ENCODE measurements at places on chromosomes 12 and 14.

DNA sequence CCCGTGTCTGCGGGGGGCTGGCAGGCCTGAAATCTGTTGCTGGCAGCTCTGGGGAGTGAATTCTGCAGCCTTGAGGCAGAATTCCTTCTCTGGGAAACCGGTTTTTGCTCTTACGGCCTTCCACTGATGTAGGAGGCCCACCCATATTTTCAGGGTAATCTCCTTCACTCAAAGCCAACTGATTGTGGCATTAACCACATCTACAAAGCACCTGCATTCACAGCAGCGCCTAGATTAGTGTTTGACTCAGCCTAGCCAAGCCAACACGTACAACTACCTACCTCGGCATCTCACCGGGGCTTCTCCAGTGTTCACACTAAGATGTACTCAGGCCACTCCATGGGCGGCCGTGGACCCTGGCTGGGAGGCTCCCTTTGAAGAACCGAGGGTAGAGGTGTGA is 15.8 kb downstream of the C12orf43 start:
- DNase-seq = no peak

- DNase-seq = no peak
Observed at GRCh38 chr12:86772696-86773095, 516.5 kb upstream of the MGAT4C start.

- no peak for DNase-seq
Observed at GRCh38 chr14:96960598-96961116, 163.5 kb downstream of the VRK1 start.

DNA sequence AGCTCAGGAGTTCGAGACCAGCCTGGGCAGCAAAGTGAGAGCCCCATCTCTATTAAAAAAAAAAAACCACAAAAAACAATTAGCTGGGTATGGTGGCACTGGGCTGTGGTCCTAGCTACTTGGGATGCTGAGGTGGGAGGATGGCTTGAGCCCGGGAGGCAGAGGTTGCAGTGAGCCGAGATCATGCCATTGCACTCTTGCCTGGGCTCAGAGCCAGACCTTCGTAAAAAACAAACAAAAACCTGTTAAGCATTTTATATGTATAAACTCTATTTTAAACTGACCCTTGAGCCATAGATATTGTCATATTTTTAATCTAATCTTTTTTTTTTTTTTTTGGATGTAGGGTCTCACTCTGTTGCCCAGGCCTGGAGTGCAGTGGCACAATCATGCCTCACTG is 35.7 kb downstream of the DNM1L start:
- DNase-seq = no peak

- DNase-seq = no peak
Observed at GRCh38 chr12:16269946-16270345, 7.5 kb downstream of the SLC15A5 start.

DNA sequence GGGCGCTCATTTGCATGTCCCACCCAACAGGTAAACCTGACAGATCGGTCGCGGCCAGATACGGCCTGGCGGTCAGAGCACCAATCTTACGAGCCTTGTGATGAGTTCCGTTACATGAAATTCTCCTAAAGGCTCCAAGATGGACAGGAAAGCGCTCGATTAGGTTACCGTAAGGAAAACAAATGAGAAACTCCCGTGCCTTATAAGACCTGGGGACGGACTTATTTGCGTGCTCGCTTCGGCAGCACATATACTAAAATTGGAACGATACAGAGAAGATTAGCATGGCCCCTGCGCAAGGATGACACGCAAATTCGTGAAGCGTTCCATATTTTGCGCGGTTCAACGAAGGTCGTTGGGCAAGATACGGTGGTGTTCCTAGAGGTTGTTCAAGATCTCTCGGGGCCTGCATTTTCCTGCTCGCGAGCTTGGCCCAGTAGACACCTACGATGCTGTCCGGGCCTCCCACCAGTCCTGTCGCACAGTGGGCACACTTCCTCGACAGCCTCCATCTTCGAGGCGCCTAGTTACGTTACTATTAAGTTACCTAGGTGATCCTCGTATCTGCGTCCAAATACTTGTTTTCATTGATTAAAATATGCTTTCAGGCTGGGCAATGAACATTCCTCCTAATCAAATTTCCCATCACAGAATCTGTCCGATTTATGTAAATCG is at the start of gene RNU6-7:
Gene RNU6-7, plus strand, starts transcription at position 230 of the 675 bp plus-strand sequence.
- peak; percentile 73 for DNase-seq

- DNase-seq = no peak
Observed at GRCh38 chr12:32821710-32822109, 66.0 kb upstream of the YARS2 start.

DNA sequence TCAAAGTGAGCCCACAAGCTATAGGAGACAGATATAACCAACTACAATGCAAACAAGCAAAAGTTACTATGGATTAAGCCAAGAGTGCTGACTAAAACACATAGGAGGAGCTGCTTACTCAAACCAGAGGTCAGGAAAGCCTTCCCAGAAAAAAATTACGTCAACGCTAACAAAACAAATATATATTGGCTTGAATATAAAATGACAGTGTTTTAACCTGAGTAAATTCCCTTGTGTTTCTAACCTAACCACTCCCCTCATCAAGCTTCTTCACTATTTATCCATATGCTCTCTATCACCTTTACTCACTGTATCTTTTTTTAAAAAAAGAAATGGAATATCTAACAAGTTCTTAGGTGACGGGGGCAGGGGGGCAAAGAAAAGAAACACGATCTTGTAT is 115.9 kb downstream of the MED13L start:
- no peak for DNase-seq

- no peak for DNase-seq
Observed at GRCh38 chr14:34423445-34423844, 38.6 kb downstream of the SPTSSA start.

DNA sequence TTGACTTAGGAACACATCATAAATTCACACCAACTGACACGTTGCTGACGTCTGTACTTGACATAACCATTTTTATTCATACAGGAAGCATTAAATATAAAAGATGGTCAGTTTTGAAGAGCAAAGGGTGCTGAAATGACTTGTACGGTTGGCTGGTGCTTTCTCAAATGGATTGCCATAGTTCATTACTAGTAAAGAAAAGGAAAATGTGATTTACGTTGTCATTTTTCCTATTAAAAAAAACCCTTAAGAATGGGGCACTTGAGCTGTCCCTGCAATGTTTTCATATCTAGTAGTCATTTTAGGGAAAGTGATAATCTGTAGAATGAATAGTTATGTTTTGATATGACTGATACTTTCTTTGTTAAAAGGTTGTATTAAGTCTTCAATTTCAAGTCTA is 22.5 kb upstream of the MANSC4 start:
- DNase-seq = no peak

- DNase-seq = no peak
Observed at GRCh38 chr12:4044101-4044500, 170.9 kb upstream of the PARP11 start.

GRCh38 chr14:101857226-101857625 is 95.7 kb downstream of the PPP2R5C start:
- DNase-seq = no peak

GRCh38 chr12:27081668-27082111 is 688 bp downstream of the C12orf71 start:
- no peak for DNase-seq

DNA sequence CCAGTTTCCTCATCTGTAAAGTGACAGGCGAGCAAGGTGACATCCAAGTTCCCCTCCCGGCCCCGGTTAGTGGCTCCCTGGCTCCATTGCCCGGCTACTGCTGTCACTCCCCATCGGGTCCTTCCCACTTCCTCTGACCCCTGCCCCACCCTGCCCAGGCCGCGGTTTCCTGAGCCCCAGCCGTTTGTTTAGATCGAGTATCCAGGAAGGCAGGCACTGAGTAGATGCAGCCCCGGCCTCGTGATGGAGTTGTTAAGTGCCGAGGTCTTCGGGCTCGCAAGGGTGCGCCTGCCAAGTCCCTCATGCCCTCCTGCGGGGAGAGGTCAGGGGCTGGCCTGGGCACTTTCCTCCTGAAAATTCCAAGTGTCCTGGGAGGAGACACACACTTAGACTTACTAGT is 55.4 kb downstream of the TEAD4 start:
- DNase-seq = no peak
